Head of caudate nucleus (tissue), 42 donors: ENCODE measurements at places on chromosomes 11 and 22.

DNA sequence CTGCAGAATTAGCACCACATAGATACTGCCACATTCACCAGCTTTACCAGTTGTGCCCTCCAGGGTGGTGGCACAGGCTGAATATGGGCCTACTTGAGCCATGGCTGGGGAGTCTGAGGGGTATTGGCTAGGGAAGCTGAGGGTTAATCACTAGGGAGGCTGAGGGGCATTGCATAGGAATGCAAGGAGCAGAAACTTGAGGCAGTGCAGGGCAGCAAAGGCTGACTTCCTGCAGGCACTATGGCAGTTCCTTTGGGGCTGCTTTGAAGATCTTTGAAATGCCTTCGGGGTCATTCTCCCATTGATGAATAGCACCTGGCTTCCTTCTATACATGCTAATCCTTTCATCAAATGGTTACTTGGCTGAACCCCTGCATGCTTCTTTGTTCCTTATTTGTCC is 171.5 kb downstream of the RCN1 start:
- no peak for DNase-seq

DNA sequence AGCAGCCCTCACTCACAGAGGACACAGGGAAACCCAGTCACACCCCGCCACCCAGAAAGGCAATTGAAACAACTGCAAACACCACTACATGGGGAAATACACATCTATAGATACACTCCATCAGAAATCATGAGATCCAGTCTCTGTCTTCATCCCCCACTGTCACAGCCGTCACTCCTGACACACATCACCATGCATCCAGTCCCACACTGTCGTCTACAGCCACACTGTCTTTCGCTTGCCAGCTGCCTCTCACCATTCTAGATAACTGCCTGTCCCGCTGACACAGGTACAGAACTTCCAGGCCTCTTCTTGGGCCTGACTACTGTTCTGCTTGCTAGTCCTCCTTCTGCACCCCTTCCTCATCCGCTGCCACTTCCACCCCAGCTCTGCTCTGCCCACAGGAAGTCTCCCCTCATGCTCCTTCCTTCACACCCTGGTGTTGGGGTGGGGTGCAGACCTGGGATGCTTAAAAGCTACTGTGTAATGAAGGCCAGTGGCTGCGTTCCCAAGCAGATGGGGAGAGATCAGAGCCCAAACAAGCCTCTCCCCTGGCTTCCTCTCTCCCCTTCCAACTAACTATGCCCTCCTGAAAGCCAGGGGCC is 42.6 kb downstream of the SLC22A12 start:
- no peak for DNase-seq

DNA sequence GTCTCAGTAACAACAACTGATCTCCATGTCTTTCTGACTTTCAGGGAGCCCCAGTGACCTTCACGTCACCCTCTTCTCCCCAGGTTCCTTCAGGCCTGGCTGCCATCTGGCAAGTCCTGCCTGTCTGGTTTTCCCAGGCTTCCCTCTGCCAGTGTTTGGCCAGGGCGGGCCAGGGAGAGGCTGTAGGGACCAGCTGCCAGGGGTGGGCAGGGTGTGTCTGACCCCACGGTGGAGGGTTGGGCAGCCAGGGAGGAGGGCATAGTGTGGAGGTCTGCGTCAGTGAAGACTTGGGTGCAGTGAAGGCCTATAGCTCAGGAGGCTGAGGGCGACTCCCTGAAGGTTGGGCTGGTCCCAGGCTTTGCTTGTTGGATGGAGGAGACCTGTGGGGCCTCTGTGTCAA is 11.9 kb upstream of the MRGPRX2 start:
- no peak for DNase-seq

DNA sequence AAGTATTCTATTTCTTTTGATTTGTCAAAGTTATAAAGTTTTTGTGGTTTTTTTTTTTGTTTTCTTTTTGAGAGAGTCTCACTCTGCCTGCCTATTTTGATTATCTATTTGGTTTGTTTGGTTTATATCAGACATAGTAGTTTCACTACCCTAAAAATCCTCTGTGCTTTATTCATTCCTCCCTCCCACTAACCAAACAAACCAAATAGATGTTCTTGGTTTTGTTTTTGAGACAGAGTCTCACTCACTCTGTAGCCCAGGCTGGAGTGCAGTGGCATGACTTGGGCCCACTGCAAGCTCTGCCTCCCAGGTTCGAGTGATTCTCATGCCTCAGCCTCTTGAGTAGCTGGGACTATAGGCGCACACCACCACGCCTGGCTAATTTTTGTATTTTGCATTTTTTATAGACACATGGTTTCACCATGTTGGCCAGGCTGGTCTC is 67.9 kb downstream of the ENTHD1 start:
- no peak for DNase-seq

DNA sequence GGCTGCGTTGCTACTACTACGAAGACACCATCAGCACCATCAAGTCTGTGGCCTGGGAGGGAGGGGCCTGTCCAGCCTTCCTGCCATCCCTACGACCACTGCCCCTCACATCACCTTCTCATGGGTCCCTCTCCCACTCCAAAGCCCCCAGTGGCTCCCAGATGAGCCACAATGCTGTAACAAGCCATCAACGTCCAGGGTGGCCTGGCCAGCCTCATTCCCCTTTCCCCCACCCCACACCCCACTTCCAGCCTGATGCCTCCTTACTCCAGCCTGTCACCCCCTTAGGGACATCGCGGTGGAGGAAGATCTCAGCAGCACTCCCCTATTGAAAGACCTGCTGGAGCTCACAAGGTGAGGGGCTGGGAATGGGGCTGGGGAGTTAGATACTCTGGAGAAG is 14.9 kb downstream of the NCF4 start:
- DNase-seq, result no peak

- no peak for DNase-seq
These were observed 70.2 kb downstream of the NELL1 start for GRCh38 chr11:20739577-20739976.

DNA sequence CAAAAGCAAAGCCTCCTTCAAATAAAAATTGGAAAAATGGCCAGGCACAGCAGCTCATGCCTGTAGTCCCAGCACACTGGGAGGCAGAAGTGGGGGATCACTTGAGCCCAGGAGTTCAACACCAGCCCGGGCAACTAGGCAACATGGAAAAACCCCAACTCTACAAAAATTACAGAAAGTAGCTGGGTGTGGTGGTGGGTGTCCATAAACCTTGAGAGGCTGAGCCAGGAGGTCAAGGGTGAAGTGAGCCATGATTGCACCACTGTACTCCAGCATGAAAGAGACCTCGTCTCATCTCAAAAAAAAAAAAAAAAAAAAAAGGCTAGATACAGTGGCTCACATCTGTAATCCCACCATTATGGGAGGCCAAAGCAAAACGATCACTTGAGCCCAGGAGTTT is 22.3 kb downstream of the DDX6 start:
- DNase-seq, result no peak

DNA sequence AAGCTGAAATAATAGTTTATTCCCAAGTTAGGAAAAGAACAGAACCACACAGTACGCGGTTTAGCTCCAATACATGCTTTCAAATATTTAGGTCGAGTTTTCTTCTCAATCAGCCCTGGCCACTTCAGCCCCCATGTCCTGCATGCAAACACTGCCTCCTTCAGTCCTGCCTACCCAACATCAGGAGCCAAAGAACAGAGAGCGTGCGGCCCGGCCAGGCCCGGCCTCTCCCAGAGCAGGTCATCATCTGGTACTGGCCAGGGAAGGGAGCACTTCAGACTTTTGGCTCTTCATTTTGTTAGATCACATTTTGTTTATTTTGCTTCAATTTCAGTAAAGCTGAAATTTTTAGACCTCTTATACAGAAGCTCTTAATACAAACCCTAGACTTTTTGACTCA is 6.7 kb downstream of the BRD1 start:
- no peak for DNase-seq
